ENCODE measurements at places on chromosomes 5 and 9.

DNA sequence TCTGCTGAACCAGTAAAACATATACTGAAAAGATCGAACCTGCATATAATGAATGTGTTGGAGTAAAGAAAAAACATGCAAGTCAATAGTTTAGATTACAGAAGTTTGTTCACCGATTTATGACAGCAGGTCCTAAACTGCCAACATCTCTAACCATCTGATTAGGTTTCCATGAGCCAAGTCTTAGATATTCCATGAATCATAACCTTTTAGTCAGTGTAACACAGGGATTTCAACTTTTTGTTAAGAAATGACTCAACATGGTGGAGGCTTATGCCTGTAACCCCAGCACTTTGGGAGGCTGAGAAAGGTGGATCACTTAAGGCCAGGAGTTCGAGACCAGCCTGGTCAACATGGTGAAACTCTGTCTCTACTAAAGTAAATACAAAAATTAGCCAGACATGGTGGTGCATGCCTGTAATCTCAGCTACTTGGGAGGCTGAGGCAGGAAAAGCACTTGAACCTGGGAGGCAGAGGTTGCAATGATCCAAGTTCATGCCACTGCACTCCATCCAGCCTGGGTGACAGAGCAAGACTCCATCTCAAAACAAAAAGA lies 38.7 kb downstream of the APC start:
- no peak for DNase-seq

GRCh38 chr5:64295101-64295500 lies 129.5 kb downstream of the RNF180 start:
- DNase-seq = no peak

DNA sequence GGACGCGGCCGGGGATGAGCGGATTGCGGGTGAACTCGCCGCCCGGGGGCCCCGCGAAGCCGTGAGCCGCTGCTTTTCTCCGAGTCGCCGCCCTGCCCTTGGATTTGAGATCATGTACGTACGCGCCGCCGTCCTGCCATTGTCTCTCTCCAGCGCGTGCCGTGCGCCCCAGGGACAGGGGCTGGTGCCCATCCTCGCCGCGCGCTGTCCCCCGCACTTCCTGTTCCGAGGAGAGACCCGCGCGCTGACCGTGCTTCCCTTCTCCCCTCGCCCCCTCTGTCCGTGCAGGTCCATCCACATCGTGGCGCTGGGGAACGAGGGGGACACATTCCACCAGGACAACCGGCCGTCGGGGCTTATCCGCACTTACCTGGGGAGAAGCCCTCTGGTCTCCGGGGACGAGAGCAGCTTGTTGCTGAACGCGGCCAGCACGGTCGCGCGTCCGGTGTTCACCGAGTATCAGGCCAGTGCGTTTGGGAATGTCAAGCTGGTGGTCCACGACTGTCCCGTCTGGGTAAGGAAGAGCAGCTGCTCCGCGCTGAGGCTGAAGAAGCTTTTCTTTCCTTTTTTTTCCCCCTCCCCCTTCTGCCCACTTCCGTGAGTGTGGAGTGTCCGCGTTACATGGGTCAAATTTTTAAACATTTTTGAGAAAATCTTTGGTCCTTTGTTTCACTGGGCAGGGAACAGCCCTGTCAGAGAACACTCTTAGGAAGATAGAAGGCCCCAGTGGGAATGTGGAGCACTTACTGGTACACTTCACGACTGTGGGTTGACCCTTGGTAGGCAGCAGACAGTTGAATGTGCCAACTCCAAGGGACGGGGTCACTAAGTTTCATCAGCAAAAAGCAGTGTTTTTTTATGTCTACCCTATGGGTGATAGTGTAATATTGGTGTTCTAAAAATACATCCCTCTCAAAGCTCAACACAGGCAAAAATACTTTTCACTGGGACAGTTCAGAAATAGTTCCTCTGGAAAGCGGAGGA lies 727 bp downstream of the RHOBTB3 start:
- no peak for DNase-seq

DNA sequence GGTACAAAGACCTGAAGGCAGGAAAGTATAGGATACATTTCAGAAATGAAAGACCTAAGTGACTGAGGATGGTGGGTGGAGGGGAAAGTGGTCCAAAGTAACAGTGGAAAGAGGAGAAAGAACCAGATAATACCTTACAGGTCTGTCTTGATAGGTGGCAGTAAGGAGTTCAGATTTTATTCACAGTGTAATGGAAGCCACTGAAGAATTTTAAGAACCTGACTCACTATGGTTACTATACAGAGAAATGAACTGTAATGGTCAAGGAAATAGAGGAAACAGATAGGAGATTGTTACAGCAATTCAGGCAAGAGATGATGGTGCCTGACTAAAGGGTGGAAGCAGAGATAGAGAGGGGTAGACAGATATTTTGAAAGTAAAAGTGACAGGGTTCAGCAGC lies 46.5 kb downstream of the EPB41L4A start:
- DNase-seq = no peak

DNA sequence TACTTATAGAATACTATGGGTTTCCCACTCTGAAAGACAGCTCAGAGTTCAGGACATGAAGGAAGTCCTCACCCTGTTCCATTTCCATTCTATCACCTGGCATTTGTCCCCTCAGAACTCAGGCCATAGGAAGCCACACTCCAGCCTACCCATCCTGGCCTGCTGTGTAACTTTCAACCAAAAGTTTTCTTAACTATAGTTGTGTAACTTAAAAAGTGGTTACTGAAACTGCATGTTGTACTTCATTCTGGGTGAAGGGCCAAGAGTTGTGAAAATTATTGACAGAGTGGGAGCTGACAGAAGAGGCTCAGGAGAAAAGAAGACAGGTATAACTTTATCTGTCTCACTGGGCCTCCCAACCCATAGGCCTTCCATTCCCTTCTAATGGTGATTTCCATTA lies 212.5 kb downstream of the RAB3C start:
- DNase-seq = no peak

GRCh38 chr5:3531320-3531986 lies 64.2 kb upstream of the IRX1 start:
- DNase-seq = no peak

DNA sequence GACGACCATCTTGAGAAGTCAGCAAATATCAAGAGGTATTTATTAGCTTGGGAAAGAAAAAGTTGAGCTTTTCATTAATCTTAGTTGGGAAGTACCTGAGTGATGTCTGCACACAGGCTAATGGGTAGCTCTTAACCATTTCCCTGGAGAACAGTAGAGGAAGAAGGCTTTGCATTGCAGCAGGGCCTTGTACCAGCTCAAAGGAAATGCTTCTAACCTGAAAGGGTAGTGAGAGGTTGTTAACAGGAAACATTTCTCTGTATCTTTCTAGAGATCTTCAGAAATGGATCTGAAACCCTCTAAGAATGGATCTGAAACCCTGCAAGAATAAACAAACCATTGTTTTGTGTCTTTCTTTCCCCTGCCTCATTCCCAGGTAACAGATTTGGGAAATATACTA lies 393.3 kb downstream of the PLK2 start:
- no peak for DNase-seq

- DNase-seq = no peak
These were observed 48.6 kb upstream of the SH3PXD2B start for GRCh38 chr5:172502969-172503368.

- no peak for DNase-seq
These were observed 111.1 kb downstream of the UGCG start for GRCh38 chr9:112007575-112008240.

DNA sequence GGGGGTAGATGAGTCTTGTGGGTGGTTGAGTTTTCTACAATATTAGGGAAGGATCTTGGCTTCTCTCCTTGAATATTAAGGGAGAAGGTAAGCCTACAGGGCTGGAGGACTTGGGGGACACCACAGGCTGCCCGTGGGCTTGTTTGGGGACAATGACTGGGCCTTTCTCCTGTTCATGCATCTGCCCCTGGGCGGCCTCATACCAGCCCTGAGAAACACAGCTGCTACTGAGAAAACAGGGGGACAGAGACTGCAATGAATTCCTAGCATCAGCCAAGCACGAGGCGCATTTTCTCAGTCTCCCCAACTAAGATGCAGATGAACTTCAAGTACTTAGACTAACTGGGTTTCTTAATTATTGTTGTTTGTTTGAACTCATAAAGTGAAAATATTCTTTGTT lies 24.6 kb downstream of the C5orf58 start:
- DNase-seq = no peak

DNA sequence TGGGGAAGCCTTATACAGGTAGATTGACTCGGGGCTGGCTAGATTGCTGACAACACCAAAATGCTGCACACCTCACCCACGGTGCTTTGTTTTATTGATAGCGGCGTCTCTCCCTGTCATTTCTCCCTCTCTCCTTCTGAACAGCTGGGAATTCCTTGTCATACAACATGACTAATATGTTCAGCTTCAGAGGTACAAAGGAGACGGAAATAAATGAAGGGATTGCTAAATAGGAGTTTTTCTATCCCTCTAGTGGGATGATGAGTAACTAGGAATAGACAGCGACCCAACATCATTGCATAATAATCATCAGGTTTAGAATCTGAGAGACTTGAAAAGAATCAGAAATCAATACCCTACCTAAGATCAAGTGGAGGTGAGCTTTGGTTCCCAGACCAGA lies 337.7 kb upstream of the PANK3 start:
- DNase-seq = no peak

- DNase-seq = no peak
These were observed 296.7 kb upstream of the PANK3 start for GRCh38 chr5:168875832-168876231.

DNA sequence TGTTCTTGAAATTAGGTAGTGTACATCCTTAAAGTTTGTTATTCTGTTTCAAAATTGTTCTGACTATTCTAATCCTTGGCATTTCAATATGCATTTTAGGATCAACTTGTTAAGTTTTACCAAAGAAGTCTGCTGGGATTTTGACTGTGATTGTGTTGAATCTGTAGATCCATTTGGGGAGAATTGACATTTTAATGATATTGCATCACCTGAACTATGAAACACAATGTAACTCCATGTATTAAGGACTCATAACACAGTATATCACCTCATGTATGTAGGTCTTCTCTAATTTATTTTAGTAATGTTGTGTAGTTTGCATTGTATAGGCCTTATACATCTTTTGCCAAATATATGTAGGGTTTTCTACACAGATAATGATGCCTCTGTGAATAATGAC lies 77.8 kb downstream of the RALGPS1 start:
- DNase-seq = no peak

DNA sequence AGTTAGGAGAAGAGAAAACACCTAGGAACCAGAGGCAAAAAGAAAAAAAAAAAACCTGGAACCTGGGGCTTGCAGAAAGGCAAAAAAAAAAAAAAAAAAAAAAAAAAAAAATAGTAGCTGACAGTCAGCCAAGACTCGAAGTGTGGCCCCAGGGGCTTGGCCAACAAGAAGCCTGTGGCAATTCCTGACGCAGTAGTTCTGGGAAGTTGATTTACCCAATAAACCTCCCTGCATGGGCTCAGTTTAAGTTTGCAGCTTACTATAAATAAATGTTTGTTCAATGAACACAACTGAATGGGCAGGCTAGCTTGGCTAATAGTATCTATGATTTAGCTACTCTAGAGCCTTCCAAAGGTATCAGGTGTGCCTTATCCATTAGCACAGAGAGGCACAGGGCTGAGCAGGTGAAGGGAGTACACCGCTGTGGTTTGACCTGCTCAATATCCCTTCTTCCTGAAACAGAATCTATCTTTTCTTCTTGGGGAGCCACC lies 21.3 kb upstream of the GLRX start:
- DNase-seq = no peak

- DNase-seq = no peak
These were observed 277.2 kb upstream of the SLC24A2 start for GRCh38 chr9:20065796-20066700.

- DNase-seq = no peak
These were observed 39.0 kb upstream of the SLC12A7 start for GRCh38 chr5:1150866-1151265.

DNA sequence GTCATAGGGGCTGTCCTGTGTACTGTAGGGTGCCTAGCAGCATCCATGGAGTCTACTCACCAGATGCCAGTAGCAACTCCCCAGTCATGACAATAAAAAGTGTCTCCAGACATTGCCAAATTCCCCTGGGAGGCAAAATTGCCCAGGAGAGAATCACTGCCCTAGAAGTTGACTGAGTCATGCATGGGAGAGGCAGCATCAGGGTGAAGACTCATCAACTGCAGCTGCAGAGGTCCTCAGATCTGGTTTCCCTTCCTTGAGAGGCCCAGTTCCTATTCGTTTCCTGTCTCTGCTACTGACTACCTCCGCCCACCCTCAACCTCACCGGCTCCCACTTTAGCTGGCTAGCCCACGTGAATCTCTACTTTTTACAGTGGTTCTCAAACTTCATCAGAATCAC lies 88.6 kb upstream of the AGXT2 start:
- DNase-seq = no peak

- no peak for DNase-seq
These were observed 23.6 kb upstream of the RAB14 start for GRCh38 chr9:121225240-121225639.

DNA sequence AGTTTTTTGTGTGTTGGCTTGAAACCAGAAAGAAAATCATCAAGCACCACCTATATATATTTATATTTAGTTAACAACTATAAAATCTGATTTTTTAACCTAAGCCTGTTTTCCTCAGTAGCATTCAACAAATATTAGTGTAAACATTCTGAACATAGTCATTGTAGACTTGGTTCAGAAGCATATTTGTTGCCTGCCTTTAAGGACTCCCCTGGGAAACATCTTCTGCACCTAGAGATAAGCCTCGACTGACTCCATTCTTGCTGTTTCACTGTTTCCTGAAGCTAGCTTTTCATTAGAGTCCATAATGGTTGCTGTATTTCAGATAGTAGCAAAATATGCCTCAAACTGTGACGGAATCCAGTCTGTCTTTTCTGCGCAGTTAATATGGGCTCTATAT lies 123.5 kb downstream of the TRIO start:
- no peak for DNase-seq

- DNase-seq = no peak
These were observed 75.0 kb downstream of the TTC39B start for GRCh38 chr9:15231788-15232635.

DNA sequence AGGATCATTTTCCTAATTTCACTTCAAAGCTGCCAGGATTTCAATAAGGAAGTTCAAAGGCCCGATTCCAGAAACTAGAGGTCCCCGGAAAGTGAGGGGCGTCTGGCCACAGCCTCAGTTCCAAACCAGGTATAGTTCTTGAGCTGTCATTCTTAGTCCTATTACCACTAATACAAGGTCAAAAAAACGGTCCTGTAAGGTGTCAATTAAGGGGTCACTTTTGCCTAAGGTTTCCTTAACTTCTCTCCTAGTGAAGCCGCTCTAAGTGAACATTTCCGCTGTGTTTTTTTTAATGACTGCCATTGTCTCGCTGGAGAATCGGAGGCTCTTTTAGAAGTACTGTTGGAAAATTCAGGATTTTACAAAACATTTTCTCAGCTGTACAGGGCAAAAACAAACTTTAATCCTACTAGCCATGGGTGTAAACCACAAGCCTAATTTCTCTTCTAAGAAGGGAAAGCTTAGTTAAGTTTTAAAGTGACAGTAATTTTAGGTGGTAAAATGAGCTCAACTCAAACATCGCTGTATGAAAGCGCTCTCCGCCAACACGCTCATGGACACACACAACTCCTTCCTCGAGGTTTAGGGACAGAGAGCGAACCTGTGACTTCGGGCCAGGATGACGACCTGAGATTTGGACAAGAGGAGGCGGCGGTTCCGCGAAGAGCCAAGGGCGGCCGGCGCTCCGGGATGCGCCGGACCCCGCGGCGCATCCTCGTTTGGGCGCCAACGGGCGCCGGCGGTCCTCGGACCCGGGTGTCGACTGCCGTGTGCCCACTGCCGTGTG lies 76.7 kb upstream of the IFNE start:
- DNase-seq = no peak
